ENCODE measurements at places on chromosomes 5 and 9. TPM values are rescaled to one million over a fixed set of nuclear protein-coding genes. Genes with fewer than 3 reads are reported as not detected.

Gene TRAPPC13
- 20.9 TPM for total RNA-seq

Gene OR1J2
- total RNA-seq: not detected

Gene DEPDC1B
- total RNA-seq: 0.19 TPM

DNA sequence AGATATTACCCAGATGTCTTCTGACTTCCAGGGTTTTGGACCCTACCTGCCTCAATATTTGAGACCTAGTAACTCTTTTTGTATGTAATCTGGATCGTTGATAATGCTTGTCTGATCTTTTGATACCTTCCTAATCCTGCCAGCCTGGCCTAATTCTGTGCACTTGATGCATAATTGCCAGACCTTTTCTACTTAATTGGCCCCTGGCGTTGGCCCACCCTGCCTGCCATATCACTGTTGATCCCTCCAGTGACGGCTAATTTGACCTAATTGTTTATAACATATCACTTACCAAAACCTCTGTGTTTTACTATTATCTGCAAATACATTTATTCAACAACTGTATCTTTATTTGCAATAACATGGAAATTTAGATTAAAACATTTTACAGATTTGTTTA lies 49.0 kb downstream of the SLC44A1 start:
- H3K4me1 ChIP-seq: no peaks in the 10 kb centered on the region
- H3K27me3 ChIP-seq: no peaks in the 10 kb centered on the region
- no peaks in the 10 kb centered on the region for H3K36me3 ChIP-seq
- DNase-seq: no peak
- no peak overlapping the region for H3K27ac ChIP-seq

- no peak overlapping the region for H3K4me3 ChIP-seq
- H3K4me1 ChIP-seq: peaks cover 42% of the 10 kb centered on the region
- H3K27ac ChIP-seq: peak overlapping the region; percentile 20
- DNase-seq: no peak
- H3K27me3 ChIP-seq: no peaks in the 10 kb centered on the region
Observed at GRCh38 chr5:136035837-136036236, 7.0 kb downstream of the TGFBI start.

Measured in CD4-positive, alpha-beta memory T cell (primary cell).